ENCODE measurements at places on chromosomes 4 and X. TPM values are rescaled to one million over a fixed set of nuclear protein-coding genes. Genes with fewer than 3 reads are reported as not detected.

HNRNPH2 gene
- total RNA-seq = 90.0 TPM

DNA sequence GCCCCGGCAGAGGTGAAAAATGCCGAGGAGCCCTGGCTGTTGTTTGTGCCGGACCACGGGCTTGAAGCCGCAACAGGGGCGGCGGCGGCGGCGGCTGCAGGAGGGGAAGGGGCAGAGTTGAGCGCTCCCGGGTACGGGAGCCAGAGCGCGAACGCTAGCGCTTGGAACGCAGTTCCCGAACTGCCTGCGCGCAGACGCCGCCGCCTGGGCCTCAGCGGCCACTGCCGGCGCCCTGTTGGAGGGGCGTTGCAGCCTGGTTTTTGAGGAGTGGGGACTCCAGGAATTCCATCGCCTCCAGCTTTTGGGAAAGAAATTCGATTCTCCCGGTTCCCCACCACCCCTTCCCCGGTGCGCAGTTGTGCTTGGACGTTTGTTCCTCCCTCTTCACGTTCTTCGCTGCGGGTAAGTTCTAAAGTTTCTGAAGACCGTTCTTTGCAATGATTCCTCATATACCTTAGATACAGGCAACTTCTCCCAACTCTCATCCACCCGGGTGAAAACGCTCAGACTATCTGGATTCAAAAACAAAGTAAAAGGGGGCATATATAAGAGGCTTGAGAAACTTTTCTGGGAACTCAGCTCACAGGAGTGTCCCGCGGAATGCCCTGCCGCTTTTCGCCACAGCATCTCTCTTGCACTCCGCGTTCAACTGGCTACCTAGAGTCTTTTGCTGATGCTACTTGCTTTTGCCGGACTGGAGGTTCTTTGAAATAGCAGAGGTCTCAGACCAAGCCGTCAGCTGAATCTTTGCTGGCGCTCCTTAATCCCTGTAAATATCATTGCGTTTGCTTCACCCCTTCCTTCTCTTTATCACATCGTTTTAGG lies 1.0 kb downstream of the FAT4 start:
- DNase-seq = peak; percentile 70

DNA sequence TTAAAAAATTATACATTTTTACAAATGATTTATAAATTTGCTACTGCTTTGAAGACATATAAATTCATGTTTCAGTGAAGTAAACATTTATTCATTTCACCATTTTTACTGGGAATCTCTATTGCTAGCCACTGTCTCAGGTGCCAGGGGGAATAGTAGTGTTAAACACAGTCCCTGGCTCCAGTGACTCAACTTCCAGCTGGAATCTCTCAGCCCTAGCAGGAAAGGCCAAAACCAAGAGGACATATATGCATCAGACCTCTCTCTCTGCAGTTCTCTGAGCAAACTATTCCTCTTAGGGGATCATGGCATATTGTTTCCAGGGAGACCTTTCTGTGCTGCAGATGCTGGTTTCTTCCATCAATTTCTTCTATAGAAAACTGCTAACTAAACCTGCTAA lies 1009.0 kb upstream of the LCORL start:
- DNase-seq = no peak

- no peak for DNase-seq
These were observed 284.7 kb downstream of the ZNF674 start for GRCh38 chrX:46260499-46260898.

GRCh38 chrX:129781134-129781672 lies 1.5 kb downstream of the SASH3 start:
- DNase-seq = no peak

DNA sequence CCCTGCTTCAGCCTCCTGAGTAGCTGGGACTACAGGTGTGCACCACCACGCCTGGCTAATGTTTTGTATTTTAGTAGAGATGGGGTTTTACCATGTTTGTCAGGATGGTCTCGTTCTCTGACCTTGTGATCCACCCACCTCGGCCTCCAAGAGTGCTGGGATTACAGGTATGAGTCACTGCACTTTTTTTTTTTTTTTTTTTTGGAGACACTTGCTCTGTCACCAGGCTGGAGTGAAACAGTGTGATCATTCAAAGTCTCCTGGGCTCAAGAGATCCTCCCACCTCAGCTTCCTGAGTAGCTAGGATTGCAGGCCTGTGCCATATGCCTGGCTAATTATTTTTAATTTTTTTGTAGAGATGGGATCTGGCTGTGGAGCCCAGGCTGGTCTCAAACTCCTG lies 338.8 kb downstream of the PPP3CA start:
- no peak for DNase-seq

CENPVL2 gene
- not detected for total RNA-seq

All from dermis blood vessel endothelial cell (primary cell).